Peyer's patch (tissue), 4 donors: ENCODE measurements at places on chromosomes 1 and 21. TPM values are rescaled to one million over a fixed set of nuclear protein-coding genes. Genes with fewer than 3 reads are reported as not detected.

LEPROT gene
- 42.2 TPM for total RNA-seq

IQGAP3 gene
- total RNA-seq = 9.7 TPM

RNF115 gene
- total RNA-seq = 15.7 TPM

VSIG8 gene
- total RNA-seq = not detected

PGLYRP4 gene
- total RNA-seq = not detected

HFM1 gene
- total RNA-seq = not detected

CLEC20A gene
- not detected for total RNA-seq

TBX19 gene
- 2.5 TPM for total RNA-seq

GBP2 gene
- total RNA-seq = 62.3 TPM

DNA sequence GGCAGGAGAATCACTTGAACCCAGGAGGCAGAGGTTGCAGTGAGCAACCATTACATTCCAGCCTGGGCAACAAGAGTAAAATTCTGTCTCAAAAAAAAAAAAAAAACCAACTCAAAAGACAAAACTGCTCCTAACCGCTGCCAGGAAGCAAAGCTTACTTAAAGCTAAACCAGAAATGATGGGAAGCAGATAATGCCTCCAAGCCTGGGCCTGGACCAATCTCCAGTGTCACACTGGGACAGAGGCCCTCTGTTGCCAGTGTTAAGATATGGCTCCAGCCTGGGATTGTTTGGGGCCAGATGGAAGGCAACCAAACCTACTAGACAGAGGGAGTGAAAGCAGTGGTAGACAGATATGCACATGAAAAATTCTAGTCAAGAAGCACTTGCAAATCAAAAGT, 36.9 kb downstream of the NSL1 start:
- DNase-seq = no peak
- H3K4me3 ChIP-seq = no peak overlapping the region
- H3K27ac ChIP-seq = no peak overlapping the region
- no peaks in the 10 kb centered on the region for H3K4me1 ChIP-seq
- H3K36me3 ChIP-seq = no peaks in the 10 kb centered on the region

DNA sequence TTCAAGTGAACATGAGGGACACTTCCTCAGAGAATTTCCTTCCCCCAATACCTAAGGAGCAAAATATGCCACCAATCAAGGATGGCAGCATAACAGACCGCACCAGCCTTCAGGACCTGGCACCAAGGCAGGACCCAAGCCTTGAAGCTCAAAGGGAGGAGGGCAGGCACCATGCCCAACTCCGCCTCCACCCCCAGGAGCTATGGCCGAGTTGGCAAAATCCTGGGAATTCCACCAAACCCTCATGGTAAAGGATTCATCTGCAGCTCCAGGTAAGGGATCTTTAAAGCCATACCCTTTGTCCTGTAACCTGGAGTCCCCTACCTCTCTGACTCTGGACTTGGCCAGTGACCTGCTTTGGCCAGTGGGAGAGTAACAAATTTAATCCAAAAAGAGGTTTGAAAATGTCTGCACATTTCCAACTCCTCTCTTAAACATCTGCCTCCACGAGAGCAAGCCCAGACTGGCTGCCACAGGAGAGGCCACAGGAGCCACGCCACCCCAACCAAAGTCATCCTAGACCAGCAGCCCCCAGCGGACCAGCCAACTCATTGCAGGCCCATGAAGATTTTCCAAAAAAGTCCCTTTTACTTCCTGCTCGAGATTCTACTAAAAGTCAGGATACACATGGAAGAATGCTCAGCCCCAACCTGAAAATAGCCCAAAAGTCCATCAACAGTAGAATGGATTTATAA, 41.9 kb downstream of the NPHP4 start:
- no peaks in the 10 kb centered on the region for H3K36me3 ChIP-seq
- no peaks in the 10 kb centered on the region for H3K4me1 ChIP-seq
- DNase-seq = peak; percentile 29
- H3K4me3 ChIP-seq = no peak overlapping the region

GRCh38 chr21:32776743-32777142, 5.2 kb upstream of the PAXBP1 start:
- DNase-seq = no peak
- peaks cover 4% of the 10 kb centered on the region for H3K4me1 ChIP-seq
- H3K27me3 ChIP-seq = no peaks in the 10 kb centered on the region
- no peak overlapping the region for H3K27ac ChIP-seq
- H3K4me3 ChIP-seq = no peak overlapping the region
- H3K36me3 ChIP-seq = no peaks in the 10 kb centered on the region

DNA sequence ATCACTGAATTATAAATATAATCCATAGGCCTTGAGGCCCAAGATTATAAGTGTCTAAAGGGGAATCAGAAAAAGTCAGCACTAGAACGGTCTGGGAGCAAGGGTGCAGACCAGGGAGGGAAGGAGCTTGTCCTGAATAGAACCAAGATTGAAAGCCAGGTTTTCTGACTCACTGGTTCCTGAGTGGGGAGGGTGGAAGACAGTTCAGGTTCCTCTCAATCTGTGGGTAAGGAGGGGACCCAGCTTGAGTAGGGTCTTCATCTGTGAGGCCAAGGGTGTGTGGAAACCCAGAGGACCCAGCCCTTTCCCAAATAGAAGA, 842 bp downstream of the LENEP start:
- no peak overlapping the region for H3K4me3 ChIP-seq
- no peak for DNase-seq
- no peaks in the 10 kb centered on the region for H3K4me1 ChIP-seq
- H3K27ac ChIP-seq = no peak overlapping the region

DNA sequence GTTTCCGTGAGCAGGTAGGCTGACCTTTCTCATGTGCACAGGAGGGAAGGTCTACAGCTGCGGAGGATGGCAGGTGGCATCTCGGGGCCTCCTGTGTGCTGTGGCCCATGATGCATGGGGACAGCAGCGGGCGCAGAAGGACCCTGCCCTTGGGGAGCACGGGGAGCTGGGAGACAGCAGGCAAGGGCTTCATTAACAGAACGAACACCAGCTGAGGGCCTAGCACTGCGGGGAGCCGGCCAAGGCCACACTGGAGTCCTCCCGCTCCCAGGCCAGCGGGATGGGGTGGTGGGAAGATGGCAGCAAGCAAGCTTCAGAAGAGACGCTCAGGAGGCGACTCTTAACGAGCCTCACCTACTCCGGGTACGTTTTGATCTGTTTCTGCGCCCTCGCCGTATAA, 66.6 kb downstream of the SCCPDH start:
- no peak overlapping the region for H3K27ac ChIP-seq
- DNase-seq = no peak
- no peaks in the 10 kb centered on the region for H3K36me3 ChIP-seq
- H3K4me1 ChIP-seq = no peaks in the 10 kb centered on the region

DNA sequence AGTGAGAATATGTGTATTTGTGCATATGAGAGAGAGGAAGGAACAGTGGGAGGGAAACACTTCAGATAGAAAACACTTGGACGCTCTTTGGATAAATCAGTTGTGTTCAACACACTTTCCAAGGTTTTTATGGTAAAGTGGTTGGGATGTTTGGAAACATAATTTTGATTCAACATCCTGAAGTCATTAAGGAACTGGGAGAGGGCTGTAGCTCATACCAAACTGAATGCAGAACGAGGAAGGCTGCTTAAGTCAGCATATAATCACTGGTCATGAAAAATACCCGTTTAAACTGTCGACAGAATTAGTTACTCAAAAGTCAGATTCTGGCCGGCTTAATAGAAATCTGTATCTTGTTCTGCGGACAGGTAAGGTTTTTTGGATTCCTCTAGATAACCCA, 14.9 kb downstream of the LIX1L start:
- H3K36me3 ChIP-seq = no peaks in the 10 kb centered on the region
- DNase-seq = no peak
- H3K27me3 ChIP-seq = no peaks in the 10 kb centered on the region
- H3K27ac ChIP-seq = no peak overlapping the region
- no peak overlapping the region for H3K4me3 ChIP-seq

DNA sequence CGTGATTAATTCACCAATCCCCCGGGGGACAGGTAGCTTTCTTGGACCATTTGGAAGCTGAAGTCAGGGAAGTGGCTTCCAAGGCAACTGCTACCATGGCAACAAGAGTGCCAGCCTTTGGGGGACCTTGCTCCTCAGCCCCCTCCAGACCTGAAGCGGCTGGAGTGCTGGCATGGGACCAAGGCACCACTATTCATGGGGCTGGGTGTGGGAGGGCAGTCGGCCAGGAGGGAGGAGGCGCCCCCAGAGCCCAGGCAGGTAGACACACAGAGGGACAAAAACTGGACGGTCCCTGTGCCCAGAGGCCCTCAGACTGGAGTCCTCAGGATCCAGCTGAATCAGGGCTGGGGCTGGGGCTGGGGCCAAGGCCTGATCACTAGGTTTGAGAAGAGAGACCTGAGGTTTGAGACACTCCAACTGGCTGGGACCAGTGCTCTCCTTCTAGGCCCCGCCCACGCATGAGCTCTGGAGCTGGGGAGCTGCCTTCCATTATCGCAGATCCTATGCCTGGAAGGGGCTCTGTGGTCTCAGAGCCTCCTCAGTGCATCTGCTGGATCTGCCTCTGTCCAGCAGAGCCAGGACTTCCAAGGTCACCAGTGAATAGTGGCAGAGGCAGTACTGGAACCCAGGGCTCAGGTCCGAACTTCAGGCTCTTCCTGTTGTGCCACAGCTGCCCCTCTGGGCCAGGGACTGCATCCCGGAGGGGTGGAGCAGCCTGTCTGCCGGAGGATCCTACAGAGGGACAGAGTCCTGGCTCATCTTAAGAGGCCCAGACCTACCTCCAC, 3.3 kb upstream of the KNCN start:
- no peak for DNase-seq
- no peaks in the 10 kb centered on the region for H3K36me3 ChIP-seq
- H3K4me1 ChIP-seq = no peaks in the 10 kb centered on the region
- no peak overlapping the region for H3K27ac ChIP-seq

GRCh38 chr21:45098867-45099266, 24.5 kb downstream of the ADARB1 start:
- H3K27ac ChIP-seq = no peak overlapping the region
- no peaks in the 10 kb centered on the region for H3K4me1 ChIP-seq
- H3K27me3 ChIP-seq = no peaks in the 10 kb centered on the region
- no peaks in the 10 kb centered on the region for H3K36me3 ChIP-seq

GRCh38 chr1:232904566-232904965, 45.8 kb upstream of the NTPCR start:
- peak overlapping the region; percentile 64 for H3K27ac ChIP-seq
- no peak overlapping the region for H3K4me3 ChIP-seq
- no peak for DNase-seq
- H3K27me3 ChIP-seq = no peaks in the 10 kb centered on the region
